Fibroblast of the conjunctiva (primary cell): ENCODE measurements at places on chromosomes 6 and 20.

DNA sequence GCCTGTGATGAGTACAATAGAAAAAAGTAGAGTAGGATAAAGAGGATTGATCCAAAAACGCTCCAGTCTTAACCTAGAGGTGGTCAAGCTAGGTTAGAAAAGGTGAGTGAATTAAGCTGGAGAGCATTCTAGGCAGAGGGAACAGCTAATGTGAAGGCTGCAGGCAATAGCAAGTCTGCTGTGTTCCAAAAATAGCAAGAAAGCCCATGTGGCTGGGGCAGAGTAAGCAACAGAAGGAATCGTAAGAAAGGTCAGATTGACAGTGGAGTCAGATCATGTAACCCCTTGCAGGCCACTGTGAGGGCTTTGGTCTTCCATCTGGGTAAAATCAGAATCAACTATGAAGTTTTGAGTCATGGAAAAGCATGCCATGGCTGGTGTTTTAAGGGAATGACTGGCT lies 155.0 kb downstream of the OPN5 start:
- no peak for DNase-seq

DNA sequence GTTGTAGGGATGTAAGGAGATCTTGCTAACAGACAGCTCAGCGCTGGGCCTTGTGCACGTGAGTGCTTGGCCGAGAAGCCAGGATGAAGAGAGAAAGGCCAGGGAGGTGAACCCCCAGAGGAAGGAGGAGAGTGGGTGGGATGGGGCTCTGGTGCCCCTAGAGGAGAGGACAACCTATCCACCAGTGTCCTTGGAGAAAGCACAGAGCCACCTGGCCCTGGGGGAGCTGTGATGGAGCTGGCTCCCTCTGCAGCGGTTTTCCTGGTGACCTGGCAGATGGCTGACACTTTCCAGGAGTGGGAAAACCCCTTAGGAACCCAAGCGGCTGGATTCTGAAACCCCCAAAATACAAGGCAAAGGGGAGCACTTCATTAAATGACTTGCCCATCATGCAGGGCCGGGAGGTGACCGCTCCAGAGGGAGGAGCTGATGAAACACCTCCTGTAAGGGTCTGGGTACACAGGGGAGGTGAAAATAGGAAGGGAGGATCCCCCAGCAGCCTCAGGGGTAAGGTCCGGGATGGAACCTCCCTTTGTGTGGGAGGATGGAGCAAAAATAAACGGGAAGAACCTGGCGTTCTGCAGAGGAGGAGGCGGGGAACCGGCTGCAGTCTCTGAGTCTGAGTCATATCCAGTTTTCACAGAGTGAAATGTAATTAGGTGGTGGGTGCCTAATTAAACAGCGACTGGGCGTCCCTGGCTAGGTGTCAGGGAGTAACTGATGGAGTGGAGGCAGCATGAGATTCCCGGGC lies 80.4 kb downstream of the SULF2 start:
- DNase-seq: no peak

DNA sequence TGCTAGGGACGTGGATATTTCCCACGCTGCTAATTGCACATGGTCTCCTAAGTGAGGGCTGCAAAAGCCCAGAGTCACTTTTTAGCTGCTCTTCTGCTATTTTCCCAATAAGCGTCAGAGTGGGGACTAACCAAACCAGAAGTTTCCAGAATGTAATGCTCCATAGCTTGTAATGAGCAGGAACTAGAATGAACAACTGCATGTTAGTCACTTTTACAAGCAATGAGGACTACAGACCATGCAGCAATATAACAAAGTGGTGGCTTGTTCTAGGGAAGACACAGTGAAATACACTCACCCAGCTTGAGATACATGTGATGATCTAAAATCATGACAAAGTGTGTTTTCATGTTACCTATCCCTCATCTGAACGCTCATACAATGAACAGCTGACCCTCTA lies 314.1 kb upstream of the SGK1 start:
- no peak for DNase-seq

DNA sequence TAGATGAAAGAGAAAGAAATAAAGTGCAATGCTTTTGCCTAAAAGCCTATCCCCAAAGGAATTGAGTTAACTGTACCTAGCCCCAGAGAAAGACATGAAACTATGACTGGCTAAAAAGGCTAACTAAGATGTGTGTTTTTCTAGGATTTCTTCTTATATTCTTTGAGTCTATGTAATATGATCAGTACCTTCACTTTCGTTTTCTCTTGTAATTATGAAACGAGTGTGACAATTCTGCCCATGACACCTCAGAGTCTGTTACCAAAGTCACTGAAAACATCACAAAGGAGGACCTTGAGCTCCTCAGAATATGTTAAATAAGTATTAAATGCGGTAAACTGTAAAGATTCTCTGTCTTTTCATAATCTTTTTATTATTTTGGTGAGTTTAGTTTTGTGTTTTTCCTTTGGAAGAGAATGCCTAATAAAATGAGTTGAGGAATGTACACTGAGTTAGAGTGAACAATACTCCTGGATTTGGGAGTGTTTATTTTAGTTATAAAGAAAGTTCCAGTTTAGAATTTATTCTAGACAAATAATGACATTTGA lies 141.3 kb downstream of the FUT9 start:
- no peak for DNase-seq

- no peak for DNase-seq
Measured at GRCh38 chr20:913306-913849, 2.8 kb downstream of the ANGPT4 start.

- no peak for DNase-seq
Measured at GRCh38 chr6:28948782-28949486, 25.1 kb upstream of the TRIM27 start.

DNA sequence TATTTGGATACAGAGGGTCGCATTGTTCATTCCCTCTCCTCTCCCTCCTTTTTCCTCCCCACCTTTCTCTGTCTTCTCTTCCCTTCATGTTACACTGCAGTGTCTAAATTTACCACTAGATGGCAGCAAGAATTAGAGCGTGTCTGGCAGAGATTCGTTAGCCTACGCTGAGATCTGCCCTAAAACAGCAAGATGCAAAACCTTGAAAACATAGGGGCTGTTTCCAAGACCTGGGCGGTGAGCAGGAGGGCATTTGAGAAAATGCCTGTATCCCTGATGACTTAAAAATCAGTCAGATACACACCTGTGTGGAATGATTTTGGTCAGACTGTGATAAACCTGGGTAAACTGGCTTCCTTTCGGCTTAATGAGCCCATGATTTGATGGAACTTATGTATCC lies 101.5 kb upstream of the ISM1 start:
- peak; percentile 51 for DNase-seq

DNA sequence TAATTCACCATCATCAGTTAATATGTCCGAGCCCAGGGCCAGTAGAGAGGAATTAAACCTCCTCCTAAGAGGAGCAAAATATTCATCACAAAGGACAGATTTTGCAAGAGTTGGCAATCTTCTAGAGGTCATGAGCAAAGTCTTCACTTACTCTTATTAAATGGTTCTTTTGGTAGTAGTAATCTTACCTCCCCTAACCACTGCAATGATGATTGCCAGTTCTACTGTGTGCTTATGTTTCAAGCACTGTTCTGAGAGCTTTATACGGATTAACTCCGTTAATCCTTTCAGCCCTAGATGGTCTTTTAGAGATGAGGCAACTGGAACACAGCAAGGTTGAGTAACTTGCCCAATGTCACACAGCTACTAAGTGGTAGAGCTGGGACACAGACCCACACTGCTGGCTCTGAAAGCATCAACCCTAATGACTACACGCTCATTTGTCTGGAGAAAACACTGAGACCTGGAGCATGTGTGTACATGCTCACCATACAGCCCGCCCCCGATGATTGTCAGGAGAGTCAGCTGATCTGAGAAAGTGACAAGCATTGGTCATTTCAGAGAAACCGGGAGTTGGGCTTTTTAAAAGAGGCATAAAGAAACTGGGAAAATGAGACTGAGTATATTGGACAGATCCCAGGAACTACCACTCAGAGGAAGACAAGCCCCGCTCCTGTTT lies 276.0 kb downstream of the NRN1 start:
- peak; percentile 4 for DNase-seq

DNA sequence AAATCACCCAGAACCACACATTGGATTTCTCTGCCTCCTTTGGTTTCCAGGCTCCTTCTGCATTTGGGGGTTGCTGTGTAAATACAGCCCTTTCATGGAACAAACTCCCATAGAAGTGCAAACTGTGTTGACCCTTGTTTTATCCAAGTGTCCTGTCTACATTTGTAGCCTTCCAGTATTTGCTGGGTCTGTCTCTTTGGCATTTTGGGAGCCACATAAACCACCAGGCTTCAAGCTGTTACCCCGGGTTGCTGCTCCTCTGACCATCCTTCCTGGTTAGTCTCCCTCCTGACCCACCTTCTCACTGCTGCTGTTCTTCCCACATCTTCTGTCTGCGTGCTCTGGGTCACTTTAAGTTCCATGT lies 7.6 kb upstream of the MTHFD1L start:
- no peak for DNase-seq

DNA sequence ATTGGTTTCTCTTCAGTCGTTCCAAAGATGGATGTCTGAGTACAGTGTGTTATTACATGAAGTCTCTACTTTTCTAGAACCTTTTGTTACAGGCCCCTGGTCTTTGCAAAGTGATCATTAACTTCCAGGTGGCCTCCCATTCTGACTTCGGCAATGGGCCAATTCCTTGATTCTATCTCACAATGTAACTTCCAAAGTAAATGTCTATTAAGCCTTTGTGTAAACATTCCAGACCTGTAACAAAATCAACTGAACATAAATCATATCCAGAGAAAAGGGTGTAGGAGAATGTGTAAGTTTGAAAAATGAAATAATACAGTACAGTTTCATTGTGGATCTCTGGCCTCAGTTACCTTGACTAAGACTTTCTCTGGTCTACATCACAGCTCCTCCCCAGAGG lies 187.8 kb upstream of the JAG1 start:
- DNase-seq: no peak

- DNase-seq: no peak
Measured at GRCh38 chr20:45181639-45182038, 6.9 kb downstream of the PI3 start.

DNA sequence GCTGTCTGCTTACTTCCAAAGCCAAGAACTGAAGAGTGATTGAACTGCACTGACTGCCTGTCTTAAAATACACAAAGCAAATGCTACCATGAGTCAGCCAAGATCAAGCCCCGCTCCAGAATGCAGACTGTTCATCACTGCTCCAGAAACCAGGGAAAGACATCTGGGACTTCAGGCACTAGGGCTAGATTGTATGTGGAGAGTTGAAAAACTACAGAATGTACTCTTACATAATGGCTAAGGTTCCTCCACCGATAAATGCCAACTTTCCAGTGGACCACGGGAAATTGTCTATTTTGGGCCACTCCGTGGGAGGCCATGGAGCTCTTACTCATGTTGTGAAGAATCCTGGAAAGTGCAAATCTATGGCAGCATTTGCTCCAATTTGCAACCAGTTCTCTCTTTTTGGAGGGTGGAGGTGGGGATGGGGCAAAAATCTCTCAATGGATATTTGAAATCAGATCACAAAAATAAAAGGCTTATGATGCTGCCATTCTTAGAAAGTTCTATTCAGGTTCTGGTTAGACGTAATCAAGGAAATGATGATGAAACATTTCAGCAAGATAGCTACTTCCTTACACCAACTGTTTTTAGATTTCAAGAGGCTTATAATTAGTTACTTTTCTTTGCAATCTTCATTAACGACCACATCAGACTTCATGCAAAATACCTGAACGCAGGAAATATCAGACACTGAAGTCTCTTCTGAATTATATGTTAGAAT lies 11.8 kb upstream of the CAP2 start:
- DNase-seq: no peak

DNA sequence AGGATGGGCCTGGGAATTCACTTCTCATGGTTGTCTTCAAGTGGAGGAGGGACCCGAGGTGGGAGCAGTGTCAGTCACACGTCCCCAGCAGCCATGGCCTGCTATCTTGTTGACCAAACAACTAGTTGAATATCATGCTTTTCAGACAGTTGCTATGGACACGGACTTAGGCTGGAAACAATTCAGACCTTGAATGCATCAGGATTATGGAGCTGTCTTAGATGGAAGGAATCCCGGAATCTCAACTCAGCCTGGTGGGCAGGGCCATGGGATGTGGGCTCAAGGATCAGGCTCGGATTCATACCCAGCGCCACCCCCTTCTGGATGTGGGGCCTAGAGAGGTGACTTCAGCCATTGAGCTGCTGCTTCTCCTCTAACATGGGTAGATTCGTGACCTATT lies 112.6 kb downstream of the DLGAP4 start:
- DNase-seq: no peak

GRCh38 chr6:111711476-111711875 lies 105.8 kb upstream of the TRAF3IP2 start:
- no peak for DNase-seq

- no peak for DNase-seq
Measured at GRCh38 chr6:85690071-85690470, 47.4 kb upstream of the SYNCRIP start.

DNA sequence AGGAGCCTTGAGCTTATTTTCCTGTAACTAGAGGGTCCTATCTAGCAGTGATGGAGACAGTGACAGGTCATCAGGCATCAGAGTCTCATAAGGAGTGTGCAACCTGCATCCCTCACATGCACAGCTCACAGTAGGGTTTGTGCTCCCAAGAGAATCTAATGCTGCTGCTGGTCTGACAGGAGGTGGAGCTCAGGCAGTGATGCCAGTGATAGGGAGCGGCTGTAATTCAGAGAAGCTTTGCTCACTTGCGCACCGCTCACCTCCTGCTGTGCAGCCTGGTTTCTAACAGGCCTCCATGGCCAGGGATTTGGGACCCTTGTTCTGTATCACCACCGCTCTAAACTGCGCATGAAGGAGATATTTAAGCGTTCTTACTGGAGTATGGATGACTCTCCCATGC lies 5.3 kb downstream of the KIF25 start:
- DNase-seq: no peak

GRCh38 chr6:149951096-149951495 lies 9.3 kb downstream of the ULBP2 start:
- DNase-seq: no peak

- no peak for DNase-seq
Measured at GRCh38 chr6:17877895-17878440, 109.5 kb downstream of the KIF13A start.

DNA sequence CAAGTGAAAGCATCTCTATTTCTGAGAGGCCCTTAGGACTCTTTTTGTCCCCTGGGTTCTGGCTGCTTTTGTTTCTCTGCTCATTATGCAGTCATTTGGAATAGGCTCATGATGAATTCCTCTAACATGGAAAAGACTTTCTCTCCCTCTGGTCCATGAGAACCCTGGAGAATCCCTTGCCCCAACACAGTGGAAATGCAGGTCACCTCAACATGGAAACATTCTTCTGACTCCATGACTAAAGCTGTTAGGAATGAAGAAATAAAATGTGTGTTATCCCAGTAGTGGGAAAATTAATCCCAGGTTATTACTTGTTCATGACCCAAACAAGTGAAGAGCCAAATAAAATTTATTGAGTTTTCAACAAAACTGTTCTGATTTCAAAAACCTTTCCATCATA lies 458.6 kb downstream of the EPM2A start:
- no peak for DNase-seq

DNA sequence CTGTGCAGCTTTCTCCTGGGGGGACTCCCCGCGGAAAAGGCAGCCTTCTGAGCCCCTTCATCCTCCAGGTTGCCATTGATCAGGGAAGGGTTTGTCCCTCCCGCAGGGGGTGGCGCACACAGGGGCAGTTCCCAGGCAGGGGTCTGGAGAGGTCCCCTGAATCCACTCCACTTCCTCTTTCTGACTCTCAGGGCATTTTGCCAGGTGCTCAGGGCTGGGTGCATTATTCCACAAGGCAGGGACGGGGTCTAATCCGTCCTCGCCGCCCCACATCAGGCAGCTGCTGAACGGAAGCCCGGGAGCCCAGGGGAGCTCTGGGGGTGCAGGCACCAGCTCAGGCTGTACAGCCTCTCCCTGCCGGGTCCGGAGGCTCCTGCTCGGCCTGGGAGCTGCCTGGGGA lies 180.9 kb downstream of the TTLL2 start:
- DNase-seq: no peak

- DNase-seq: no peak
Measured at GRCh38 chr6:95658886-95659285, 81.6 kb downstream of the MANEA start.
